ENCODE measurements at places on chromosomes 6 and 20. TPM values are rescaled to one million over a fixed set of nuclear protein-coding genes. Genes with fewer than 3 reads are reported as not detected.

The NNAT gene
- not detected for polyA plus RNA-seq

DNA sequence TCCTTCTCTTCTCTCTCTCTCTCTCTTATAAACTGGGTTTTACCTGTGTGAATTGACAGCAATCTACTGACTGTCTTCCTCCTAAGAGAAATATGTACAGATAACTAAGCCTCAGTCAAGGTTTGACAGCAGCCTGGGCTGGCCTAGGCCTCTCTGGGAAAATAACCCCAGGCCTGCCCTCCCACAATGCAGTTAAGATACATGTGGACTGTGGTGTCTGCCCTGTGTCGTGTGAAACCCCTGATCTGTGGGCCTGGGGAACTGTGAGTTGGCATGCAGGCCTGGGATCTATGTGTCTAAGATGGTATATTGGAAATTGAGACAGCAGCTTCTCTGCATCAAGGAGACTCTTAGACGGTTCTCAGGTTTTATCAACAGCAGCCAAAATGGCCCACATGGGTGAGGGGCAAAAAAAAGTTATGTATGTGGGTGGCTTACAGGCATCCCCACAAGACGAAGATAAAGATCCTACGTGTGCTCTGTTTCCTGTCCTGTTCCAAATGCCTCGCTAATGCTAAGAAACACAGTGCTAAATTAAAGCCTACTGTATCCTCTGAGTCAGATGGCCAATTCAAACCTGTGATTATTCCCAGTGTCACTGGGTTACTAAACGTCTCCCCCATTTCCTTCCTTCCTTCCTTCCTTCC, 19.0 kb downstream of the LRFN2 start:
- no peak for DNase-seq

GRCh38 chr20:39268981-39269461, 306.9 kb downstream of the DHX35 start:
- no peak for DNase-seq

The METTL24 gene
- 0.13 TPM for polyA plus RNA-seq

The RIMS1 gene
- polyA plus RNA-seq = 0.29 TPM

GRCh38 chr6:42507195-42507594, 55.5 kb upstream of the TRERF1 start:
- no peak for DNase-seq

- DNase-seq = no peak
These were observed 44.5 kb upstream of the DSE start for GRCh38 chr6:116326181-116326671.

DNA sequence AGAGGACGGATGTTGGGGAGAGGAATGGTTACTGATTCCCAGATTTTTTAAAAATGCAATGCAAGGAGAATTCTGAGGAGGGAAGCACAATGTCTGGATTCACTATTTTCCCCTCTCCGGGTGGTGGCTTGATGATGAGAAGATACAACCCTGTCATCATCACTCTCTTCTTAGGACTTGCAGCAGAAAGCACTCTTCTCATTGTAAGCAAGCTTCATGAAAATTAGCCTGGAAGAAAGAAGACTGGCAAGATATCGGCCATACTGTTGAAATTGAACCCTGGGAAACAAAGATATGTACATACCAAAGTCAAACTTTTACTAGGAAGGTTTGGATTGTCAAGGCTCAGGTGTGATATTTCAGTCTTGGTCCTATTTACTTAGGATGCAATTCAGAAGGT, 195.7 kb downstream of the EDN1 start:
- DNase-seq = no peak

DNA sequence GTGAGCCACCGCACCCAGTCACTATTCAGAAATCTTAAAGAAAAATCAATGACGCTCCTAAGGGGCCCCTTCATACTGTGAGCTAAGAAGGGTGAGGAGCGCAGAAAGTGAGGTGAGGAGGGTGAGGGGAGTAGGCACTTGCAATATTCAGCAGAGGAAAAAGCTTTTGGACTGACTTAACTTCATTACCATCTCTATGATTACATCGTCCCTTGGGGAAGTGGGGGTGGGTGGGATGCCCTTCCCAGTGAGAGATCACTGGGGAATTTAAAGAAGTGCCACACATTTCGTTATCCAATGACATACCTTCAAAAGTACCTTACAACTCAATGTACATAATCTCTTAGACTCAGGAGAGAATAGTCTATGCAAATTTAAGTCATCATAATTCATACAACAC, 46.5 kb downstream of the SMLR1 start:
- no peak for DNase-seq
